Breast epithelium (tissue), 4 donors: ENCODE measurements at places on chromosomes 13 and 19. TPM values are rescaled to one million over a fixed set of nuclear protein-coding genes. Genes with fewer than 3 reads are reported as not detected.

- peak; percentile 96 for DNase-seq
- no peaks in the 10 kb centered on the region for H3K36me3 ChIP-seq
- peaks cover 6% of the 10 kb centered on the region for H3K4me1 ChIP-seq
- no peaks in the 10 kb centered on the region for H3K27me3 ChIP-seq
- H3K4me3 ChIP-seq: peak overlapping the region; percentile 88
Observed at GRCh38 chr19:55605207-55605636, 225 bp upstream of the ZNF865 start.

DNA sequence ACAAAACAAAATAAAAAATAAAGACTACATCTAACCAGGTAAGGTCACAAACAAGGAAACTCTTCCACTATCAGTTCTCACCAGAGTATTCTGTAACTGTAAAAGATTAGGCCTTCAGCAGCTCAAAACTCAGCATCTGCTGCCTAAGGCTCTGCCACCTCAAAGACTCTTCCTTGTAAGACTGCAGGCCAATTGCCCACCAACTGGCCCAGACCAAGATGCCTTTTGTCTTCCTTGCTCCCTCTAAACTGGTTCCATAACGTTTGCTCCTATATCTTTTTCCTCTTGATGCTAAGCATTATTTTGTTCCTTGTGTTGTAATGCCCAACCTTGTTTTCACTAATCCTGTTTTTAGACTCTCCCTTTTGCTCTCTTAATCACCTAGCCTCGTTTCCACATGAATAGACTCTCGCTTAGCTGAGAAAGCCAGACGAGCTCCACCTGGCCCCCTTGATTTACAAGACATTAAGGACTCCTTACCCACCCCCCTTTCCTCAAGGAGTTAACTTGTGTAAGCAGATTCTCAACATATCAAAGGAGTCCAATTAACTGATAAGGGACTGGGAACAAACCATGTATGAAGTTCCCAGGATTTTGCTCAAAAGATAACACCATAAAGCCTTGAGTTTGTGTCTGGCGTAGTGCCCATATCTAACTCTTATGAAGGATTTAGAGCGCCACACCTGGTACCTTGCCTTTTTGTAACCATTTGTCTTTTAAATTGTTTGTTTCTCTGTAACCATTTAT, 1.5 kb downstream of the ZNF814 start:
- no peaks in the 10 kb centered on the region for H3K27me3 ChIP-seq
- no peaks in the 10 kb centered on the region for H3K36me3 ChIP-seq
- H3K4me1 ChIP-seq: no peaks in the 10 kb centered on the region
- peak overlapping the region; percentile 78 for H3K4me3 ChIP-seq
- no peak overlapping the region for H3K27ac ChIP-seq
- no peak for DNase-seq

- peaks cover 40% of the 10 kb centered on the region for H3K27me3 ChIP-seq
- peaks cover 4% of the 10 kb centered on the region for H3K36me3 ChIP-seq
- DNase-seq: no peak
- peak overlapping the region; percentile 39 for H3K4me3 ChIP-seq
- H3K27ac ChIP-seq: no peak overlapping the region
- peaks cover 32% of the 10 kb centered on the region for H3K4me1 ChIP-seq
Observed at GRCh38 chr19:7917267-7918061, 2.7 kb upstream of the SNAPC2 start.

DNA sequence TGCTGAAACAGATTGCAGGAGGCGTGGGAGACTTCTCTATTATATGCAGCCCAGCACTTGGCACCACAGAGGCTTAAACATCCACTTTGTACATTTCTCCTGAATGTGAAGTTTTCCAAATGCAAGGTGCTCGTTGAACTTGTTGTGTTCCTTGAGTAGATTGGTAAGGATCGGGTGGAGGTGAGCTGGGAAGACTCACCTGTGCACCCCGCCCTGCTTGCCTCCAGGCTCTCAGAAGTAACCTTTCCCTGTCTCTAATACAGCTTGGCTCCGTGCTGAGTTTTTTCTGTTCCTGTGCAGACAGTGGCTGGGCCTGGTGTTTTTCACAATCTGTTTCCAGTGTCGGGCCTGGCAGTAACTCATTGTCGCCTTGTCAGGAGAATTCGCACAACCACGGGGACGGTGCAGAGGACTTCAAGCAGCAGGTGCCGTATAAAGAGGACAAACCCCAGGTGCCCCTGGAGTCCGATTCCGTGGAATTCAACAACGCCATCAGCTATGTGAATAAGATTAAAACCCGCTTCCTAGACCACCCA, 12.3 kb downstream of the SIN3B start:
- no peaks in the 10 kb centered on the region for H3K27me3 ChIP-seq
- no peaks in the 10 kb centered on the region for H3K4me1 ChIP-seq

DNA sequence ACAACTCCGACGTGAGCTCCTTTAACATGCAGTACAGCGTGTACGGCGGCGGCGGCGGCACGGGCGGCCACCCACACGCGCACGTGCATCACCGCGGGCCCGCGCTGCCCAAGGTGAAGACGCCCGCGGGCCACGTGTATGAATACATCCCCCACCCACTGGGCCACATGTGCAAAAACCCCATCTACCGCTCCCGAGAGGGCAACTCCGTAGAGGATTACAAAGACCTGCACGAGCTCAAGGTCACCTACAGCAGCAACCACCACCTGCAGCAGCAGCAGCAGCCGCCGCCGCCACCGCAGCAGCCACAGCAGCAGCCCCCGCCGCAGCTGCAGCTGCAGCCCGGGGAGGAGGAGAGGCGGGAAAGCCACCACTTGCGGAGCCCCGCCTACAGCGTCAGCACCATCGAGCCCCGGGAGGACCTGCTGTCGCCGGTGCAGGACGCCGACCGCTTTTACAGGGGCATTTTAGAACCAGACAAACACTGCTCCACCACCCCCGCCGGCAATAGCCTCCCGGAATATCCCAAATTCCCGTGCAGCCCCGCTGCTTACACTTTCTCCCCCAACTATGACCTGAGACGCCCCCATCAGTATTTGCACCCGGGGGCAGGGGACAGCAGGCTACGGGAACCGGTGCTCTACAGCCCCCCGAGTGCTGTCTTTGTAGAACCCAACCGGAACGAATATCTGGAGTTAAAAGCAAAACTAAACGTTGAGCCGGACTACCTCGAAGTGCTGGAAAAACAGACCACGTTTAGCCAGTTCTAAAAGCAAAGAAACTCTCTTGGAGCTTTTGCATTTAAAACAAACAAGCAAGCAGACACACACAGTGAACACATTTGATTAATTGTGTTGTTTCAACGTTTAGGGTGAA, 6.6 kb downstream of the SLITRK5 start:
- no peak overlapping the region for H3K27ac ChIP-seq
- peak; percentile 49 for DNase-seq
- peaks cover 49% of the 10 kb centered on the region for H3K27me3 ChIP-seq
- no peaks in the 10 kb centered on the region for H3K36me3 ChIP-seq
- peak overlapping the region; percentile 70 for H3K4me3 ChIP-seq
- no peaks in the 10 kb centered on the region for H3K4me1 ChIP-seq

Gene NOVA2
- 1.1 TPM for total RNA-seq

Gene KCNRG
- total RNA-seq: 1.6 TPM

Gene MARCHF2
- 126 TPM for total RNA-seq
